Sigmoid colon (tissue), 7 donors: ENCODE measurements at places on chromosomes 11 and 22. TPM values are rescaled to one million over a fixed set of nuclear protein-coding genes. Genes with fewer than 3 reads are reported as not detected.
A peak's percentile ranks its signal among the peaks of the same experiment; 100 is the strongest.

The CDC42BPG gene
- not detected for total RNA-seq

The OR51E2 gene
- 11.6 TPM for total RNA-seq

The LYVE1 gene
- total RNA-seq = 113 TPM

The OR5B21 gene
- total RNA-seq = not detected

The ADAMTS8 gene
- total RNA-seq = 5.0 TPM

The KRTAP5-1 gene
- total RNA-seq = not detected

The RAPSN gene
- 0.36 TPM for total RNA-seq

The OR52I2 gene
- total RNA-seq = not detected

The SPON1 gene
- total RNA-seq = 10.0 TPM

GRCh38 chr11:69122630-69123431 lies 32.9 kb upstream of the SMIM38 start:
- no peak for DNase-seq
- peak overlapping the region; percentile 43 for H3K27ac ChIP-seq
- H3K4me3 ChIP-seq = no peak overlapping the region
- H3K27me3 ChIP-seq = no peaks in the 10 kb centered on the region

- no peaks in the 10 kb centered on the region for H3K27me3 ChIP-seq
- no peak overlapping the region for H3K4me3 ChIP-seq
- peaks cover 12% of the 10 kb centered on the region for H3K4me1 ChIP-seq
Observed at GRCh38 chr11:48090174-48090573, 109.8 kb downstream of the PTPRJ start.

GRCh38 chr11:12246147-12246546 lies 131.2 kb upstream of the PARVA start:
- H3K27me3 ChIP-seq = no peaks in the 10 kb centered on the region
- no peaks in the 10 kb centered on the region for H3K36me3 ChIP-seq
- peak overlapping the region; percentile 88 for H3K27ac ChIP-seq
- H3K4me3 ChIP-seq = no peak overlapping the region
- no peak for DNase-seq
- peaks cover 69% of the 10 kb centered on the region for H3K4me1 ChIP-seq

GRCh38 chr11:86161336-86161735 lies 83.2 kb upstream of the EED start:
- no peak overlapping the region for H3K4me3 ChIP-seq
- peak overlapping the region; percentile 74 for H3K27ac ChIP-seq
- peaks cover 25% of the 10 kb centered on the region for H3K4me1 ChIP-seq
- H3K27me3 ChIP-seq = no peaks in the 10 kb centered on the region

- no peaks in the 10 kb centered on the region for H3K36me3 ChIP-seq
- H3K4me1 ChIP-seq = no peaks in the 10 kb centered on the region
- no peak for DNase-seq
- no peak overlapping the region for H3K4me3 ChIP-seq
Observed at GRCh38 chr11:122273476-122274191, 157.6 kb upstream of the BLID start.

DNA sequence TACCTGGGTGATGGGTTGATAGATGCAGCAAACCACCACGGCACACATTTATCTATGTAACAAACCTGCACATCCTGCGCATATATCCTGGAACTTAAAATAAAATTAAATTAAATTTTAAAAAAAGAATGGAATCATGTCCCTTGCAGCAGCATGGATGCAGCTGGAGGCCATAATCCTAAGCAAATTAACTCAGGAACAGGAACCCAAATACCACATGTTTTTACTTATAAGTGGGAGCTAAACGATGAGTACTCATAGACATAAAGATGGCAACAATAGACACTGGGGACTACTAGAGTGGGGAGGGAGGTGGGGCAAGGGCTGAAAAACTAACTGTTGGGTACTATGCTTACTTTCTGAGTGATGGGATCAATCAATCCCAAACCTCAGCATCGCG lies 40.9 kb downstream of the CWC15 start:
- H3K4me3 ChIP-seq = no peak overlapping the region
- H3K27me3 ChIP-seq = no peaks in the 10 kb centered on the region
- H3K27ac ChIP-seq = peak overlapping the region; percentile 36
- no peaks in the 10 kb centered on the region for H3K4me1 ChIP-seq
- no peaks in the 10 kb centered on the region for H3K36me3 ChIP-seq
- no peak for DNase-seq

DNA sequence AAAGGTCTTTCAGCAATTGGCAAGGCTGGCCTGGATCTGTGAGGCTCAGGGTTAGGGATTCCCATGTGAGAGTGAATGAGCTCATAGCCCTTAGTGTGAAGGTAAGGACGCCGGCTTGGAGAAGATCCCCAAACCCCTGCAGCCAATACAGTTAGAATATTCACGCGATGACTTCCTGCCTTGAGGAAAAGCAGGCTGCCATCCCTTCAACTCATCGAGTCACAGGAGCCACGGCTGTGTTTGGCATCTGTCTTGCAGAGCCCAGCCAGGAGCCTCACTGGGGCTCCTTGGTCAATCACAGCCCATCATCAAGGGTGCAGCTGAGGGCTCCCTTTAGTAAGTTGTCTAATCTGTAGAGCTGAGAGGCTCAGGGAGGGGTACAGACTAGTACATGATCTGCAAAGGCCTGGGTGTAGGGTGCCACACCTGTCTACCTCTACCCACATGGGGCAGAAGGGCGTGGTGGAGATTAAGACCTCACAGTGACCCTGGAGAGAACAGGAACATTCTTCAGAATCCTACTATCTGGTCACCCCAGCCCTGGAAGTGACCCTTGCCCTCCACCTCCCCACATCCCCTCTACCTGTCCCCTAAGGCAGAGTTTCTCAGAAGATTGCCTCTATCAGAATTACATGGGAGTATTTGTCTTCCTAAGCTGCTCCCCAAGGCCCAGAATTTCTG lies 18.5 kb downstream of the IL10RA start:
- no peak overlapping the region for H3K27ac ChIP-seq
- no peaks in the 10 kb centered on the region for H3K27me3 ChIP-seq
- H3K36me3 ChIP-seq = no peaks in the 10 kb centered on the region
- no peak for DNase-seq
- H3K4me3 ChIP-seq = no peak overlapping the region

- H3K27me3 ChIP-seq = no peaks in the 10 kb centered on the region
- no peak overlapping the region for H3K27ac ChIP-seq
- no peaks in the 10 kb centered on the region for H3K36me3 ChIP-seq
- DNase-seq = no peak
- H3K4me1 ChIP-seq = no peaks in the 10 kb centered on the region
Observed at GRCh38 chr11:6194065-6194581, 4.9 kb upstream of the OR52W1 start.

GRCh38 chr22:35649026-35649553 lies 844 bp downstream of the APOL6 start:
- peaks cover 33% of the 10 kb centered on the region for H3K4me1 ChIP-seq
- H3K27me3 ChIP-seq = no peaks in the 10 kb centered on the region
- H3K27ac ChIP-seq = peak overlapping the region; percentile 92
- no peak for DNase-seq
- peak overlapping the region; percentile 67 for H3K4me3 ChIP-seq

DNA sequence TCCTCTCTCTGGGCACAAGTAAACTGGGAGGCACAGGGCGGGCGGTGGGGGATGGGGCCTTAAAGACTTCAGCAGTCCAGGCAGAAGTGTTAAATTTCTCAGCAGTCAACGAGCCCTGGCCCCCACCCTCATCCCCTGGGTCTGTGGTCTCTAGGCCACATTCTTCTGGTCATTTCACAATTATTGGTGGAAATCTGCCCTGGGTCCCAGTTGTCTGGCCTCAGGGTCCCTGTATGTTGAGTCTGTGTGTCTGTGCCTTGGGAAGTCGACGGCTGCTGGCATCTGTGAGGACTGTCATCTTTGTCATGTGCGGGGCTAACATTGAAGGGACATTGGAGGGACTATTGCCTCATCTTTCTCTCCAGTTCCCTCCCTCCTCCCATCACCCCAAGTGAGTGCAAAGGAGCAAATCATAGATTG lies 1.7 kb downstream of the TSPAN18 start:
- peak; percentile 72 for DNase-seq
- peaks cover 51% of the 10 kb centered on the region for H3K4me1 ChIP-seq
- H3K27ac ChIP-seq = peak overlapping the region; percentile 87

- no peak for DNase-seq
- no peaks in the 10 kb centered on the region for H3K36me3 ChIP-seq
- H3K4me3 ChIP-seq = no peak overlapping the region
- no peak overlapping the region for H3K27ac ChIP-seq
- no peaks in the 10 kb centered on the region for H3K27me3 ChIP-seq
- no peaks in the 10 kb centered on the region for H3K4me1 ChIP-seq
Observed at GRCh38 chr11:8025123-8025522, 38.0 kb downstream of the EIF3F start.

DNA sequence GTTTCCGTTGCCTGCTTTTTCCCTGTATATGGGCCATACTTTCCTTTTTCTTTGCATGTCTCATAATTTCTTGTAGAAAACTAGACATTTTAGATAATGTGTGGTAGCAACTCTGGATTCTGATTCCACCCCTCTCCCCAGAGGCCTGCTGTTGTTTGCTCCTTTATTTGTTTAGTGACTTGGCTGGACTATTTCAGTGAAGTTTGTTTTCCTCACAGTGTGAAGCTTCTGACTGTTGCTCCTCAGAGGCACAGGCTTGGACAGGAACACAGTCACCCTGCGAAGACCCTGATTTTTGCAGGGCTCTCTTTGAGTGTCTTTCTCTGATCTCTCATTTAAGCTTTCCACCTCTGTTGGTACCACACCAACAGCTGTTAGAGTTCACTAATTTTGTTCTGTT lies 72.5 kb downstream of the SWAP70 start:
- H3K4me3 ChIP-seq = no peak overlapping the region
- no peaks in the 10 kb centered on the region for H3K4me1 ChIP-seq
- no peaks in the 10 kb centered on the region for H3K27me3 ChIP-seq

DNA sequence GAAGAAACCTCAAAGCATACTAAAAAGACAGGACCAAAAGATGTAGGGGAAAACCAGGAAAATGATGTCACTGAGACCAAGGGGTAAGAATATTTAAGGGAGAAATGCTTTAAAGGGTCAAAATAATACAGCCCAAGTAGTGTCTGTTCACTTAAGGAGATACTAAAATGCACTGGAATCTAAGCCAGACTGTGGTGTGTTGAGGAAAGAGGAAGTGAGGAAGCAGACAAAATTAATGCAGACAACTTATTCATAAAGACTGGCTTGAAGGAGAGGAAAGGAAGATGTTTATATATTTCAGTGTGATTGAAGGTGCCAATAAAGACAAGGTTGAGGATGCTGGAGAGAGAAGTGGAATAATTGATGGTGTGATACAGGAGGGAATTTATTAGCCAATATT lies 15.7 kb downstream of the ZNF215 start:
- H3K27ac ChIP-seq = no peak overlapping the region
- no peaks in the 10 kb centered on the region for H3K4me1 ChIP-seq
- no peak for DNase-seq

GRCh38 chr11:75279273-75279672 lies 38.7 kb downstream of the TPBGL start:
- no peak overlapping the region for H3K4me3 ChIP-seq
- no peak overlapping the region for H3K27ac ChIP-seq
- no peaks in the 10 kb centered on the region for H3K27me3 ChIP-seq
- peak; percentile 27 for DNase-seq
- peaks cover 48% of the 10 kb centered on the region for H3K36me3 ChIP-seq
- H3K4me1 ChIP-seq = peaks cover 6% of the 10 kb centered on the region

GRCh38 chr11:34050581-34051348 lies 766 bp upstream of the CAPRIN1 start:
- H3K4me1 ChIP-seq = peaks cover 23% of the 10 kb centered on the region
